ENCODE measurements at places on chromosomes 16 and 17.
A peak's percentile ranks its signal among the peaks of the same experiment; 100 is the strongest.

- DNase-seq, result no peak
Measured at GRCh38 chr16:78154729-78155461, 55.4 kb downstream of the WWOX start.

DNA sequence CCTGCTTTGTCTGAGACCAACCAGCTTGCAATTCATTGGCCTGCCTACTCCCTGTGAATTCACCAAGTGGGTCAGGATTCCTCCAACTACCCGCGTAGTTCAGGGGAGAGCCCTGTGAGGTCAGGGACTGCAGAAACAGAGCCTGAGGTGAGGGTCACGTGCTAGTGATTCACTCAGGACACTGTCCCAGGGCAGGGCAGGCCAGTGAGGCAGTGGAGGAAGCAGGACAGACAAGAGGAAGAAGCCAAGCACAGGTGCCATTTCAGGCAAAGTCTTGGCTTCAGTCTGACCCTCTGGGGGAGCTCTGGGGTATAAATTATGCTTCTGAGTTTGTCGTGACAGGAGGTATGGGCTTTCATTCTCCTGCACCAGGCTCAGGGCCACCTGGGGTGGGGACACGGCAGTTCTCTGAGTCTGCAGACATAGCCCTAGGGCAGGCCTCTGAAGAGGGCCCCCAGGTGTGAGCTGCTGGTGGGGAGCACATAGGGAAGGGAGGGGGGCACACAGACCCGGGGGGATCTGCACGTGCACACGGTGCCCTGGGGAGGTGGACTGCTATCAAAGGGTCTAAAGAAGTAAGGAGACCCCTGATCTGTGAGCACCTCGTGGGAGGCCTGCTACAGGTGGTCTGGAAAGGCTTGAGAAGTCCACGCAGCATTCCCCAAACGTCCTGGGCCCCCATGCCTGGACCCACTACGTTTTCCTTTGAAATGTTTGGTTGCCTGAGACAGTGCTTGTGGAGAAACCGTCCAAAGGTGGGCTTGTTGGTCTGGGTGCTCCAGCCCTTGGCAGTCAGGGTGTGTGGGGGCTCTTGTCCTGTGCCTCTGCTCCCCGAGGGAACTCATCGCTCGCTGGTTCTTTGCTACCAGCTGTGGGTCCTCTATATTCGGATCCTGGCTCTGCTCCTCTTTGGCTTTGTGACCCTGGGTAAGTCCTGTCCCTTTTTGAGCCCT lies 46.4 kb downstream of the NKD1 start:
- DNase-seq, result no peak

DNA sequence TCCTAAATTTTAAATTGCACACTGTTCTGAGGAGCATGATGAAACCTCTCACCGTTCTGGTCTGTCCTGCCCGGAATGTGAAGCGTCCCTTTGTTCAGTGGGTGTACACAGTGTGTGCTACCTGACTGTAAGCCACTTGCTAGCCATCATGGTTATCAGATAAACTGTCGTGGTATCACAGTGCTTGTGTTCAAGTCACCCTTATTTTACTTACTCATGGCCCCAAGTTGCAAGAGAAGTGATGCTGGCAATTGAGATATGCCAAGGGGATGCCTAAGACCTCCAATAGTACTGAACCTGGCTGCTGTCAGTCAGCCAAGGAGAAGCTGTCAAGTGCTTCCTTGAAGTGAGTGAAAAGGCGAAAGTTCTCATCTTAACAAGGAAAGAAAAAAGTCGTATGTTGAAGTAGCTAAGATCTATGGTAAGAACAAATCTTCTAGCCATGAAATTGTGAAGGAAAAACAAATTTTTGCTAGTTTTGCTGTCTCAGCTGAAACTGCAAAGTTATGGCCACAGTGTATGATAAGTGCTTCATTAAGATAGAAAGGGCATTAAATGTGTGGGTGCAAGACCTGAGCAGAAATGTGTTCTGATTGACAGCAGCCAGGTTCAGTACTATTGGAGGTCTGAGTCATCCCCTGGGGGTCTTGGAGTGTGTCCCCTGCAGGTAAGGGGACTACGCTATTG lies 5.8 kb downstream of the PIK3R6 start:
- DNase-seq, result no peak

DNA sequence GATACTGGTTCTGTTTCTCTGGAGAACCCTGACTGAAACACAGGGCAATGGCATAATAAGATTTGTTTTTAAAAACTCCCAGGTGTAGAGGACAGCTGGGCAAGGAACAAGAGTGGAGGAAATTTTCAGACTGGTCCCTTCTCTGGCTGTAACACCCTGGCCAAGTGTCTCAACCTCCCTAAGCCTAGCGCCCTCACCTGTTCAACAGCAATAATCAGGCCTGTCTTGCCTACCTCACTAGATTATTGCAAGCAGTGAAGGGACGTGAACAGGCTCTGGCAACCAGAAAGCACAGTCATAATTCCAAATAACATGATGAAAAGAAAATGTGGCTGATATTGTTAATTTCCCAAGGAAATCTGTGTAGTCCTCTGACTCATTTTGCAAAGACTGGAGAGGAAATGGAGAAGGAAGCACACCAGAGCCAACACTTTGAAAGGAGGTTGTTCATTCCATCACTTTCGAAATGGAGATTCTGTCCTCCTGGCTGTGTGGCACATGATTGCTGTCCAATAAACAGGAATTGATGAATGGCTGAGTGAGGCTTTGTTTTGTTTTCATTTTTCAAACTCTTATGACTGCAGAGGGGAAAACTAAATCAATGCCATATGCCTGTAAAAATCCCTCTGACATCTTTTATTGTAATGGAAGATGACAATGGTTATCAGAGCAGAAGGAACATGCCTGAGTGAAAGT lies 87.5 kb upstream of the HLF start:
- no peak for DNase-seq

GRCh38 chr16:50210266-50211038 lies 55.9 kb upstream of the ADCY7 start:
- DNase-seq, result peak; percentile 36

DNA sequence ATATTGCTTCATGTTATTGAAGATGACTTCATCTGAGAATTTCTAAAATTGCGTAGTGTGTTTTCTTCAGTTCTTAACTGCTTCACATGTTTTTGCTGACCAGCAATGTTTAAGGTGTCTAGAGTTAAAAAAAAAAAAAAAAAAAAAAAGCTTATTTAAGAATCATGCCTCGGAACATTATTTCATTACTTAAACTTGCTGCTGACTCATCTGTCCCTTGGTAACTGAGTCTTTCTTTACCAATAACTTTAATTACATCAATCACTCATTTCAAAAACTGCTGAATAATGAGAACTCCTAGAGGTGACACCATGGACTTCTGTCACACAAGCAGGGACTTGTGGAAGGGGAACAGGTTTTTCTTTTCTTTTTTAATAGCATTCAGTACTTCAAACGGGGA lies 16.2 kb downstream of the IRX5 start:
- DNase-seq, result no peak

DNA sequence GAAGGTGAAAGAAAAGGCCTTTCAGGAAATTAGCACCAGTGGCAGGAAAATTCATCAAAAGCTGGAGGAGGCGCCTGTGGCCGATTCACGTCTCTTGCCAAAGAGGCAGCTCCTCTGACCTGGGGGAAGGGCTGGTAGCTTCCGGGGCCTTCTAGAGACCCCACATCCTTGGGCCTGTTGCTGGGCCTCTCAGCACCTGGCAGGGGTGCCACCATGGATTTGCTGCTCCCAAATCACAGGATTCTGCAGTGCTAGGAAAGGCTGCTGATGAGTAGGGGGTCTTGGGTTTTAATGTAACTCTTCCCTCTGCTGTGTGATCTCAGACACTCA lies 11.6 kb upstream of the CBFB start:
- DNase-seq, result no peak

DNA sequence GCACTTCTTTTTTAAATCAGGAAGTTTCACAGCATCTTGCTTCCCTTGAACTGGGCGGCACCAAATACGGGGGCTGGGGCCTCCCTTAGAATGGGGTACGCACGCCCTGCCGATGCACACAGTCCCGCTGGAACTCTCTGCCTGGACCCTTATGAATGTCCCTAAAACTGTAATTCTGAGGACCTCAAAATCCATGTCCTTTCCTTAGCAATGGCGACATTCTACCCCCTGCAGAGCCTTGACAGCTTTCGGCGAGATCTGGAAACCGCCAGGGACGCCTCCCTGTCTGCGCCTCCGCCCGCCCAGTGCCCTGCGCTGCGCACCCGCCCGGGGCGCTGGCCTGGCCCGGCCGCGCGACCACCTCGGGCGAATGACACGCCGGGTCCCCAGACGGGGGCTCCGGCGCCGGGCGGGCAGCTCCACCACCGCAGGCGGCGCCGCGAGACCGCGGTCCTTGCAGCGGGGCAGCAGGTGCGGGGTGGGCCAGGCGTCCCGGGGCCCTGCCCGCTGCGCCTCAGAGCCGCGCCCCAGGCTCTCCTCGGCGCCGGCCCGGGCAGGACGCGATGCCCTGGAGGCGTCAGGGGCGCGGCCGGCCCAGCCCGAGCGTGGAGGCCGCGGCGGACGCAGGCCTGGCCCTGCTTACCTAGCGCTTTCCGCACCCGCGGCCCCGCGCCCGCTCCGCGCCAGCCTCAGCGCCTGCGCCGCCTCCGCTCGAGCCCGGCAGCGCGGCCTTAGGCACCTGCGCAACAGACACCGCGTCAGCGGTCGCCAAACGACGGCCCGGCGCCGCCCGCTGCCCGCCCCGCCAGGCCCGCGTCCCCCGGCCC lies 548 bp downstream of the HAGH start:
- DNase-seq, result no peak

GRCh38 chr17:44221862-44222111 lies 2.3 kb upstream of the UBTF start:
- DNase-seq, result no peak

- no peak for DNase-seq
Measured at GRCh38 chr17:38602453-38602852, 3.3 kb downstream of the SRCIN1 start.

GRCh38 chr17:64773836-64774761 lies 112.0 kb upstream of the SMURF2 start:
- no peak for DNase-seq

- DNase-seq, result peak; percentile 18
Measured at GRCh38 chr17:921161-921560, 58.4 kb downstream of the NXN start.

All from gastrocnemius medialis (tissue), 4 donors.